ENCODE measurements at places on chromosomes 1 and 21.

DNA sequence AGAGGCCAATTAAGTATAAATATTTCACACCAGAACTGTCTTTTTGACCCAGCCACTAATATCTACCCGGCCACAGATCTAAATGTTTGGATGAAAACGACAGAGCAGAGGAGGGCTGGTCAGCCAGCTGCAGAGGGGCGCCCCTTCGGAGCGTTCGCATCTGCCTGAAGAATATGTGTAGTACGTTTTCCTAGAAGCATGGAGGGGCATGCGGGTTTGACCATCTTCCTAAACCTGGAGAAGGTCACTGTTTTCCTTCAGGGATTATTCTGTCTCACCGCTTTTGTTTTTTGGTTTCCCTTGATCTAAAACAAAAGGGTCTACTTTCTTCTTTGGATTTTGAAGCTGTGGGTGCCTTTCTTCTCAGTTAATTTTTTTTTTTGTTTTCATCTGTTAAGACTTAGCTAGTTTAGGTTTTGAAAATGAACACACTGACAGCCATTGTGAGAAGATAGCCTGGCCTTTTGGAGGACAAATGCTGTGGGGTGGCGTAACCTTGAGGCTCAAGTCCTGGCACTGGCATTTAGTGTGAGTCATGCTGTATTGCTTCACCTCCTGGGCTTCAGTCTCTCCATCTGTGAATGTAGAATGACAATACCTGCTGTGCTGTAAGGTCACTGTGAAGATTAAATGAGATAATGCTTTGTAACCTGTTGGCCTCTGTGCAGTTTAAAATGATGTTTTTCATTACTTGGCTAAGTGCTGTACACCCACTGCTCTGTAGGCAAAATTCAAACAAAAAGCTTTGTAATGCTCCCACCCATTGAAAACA is 74.1 kb upstream of the IRF2BP2 start:
- no peak for DNase-seq

- DNase-seq, result no peak
Observed at GRCh38 chr1:22075718-22076117, 23.2 kb downstream of the CDC42 start.

DNA sequence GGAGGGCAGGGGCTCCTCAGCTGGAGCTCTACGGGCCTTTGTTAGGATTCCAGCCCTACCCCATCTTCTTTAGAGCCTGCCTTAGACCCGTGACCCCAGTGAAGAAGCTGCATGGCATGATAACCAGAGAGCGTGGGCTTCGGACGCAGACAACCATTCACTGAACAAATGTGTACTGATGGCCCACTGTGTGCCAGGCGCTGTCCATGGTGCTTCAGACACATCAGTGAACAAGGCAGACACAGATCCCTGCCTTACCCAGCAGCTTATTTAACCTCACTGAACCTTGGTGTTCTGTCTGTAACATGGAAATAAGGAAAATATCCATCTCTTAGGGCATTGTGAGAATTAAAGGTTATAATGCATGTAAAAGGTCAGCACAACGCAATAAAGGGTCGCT is 9.5 kb downstream of the CHIT1 start:
- DNase-seq, result no peak

DNA sequence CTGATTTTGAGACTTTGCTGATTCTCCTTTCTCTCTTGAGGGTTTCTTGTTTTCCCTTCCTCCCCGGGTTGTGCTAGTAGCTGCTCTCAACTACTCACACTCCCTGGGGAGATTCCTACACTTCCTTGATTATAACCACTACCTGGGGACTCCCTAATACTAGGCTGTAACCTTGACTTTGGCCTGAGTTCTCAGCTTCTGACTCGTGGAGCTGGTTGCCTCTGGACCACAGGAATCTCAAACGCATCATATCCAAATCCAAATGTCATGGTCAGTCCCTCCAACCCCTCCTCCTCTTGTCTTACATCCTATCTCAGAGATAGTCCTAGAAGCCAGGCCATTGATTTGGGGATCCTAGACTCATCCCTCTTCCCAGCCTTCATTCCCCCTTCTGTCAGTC is 12.0 kb downstream of the MOV10 start:
- DNase-seq, result no peak

GRCh38 chr1:205452364-205452763 is 3.5 kb downstream of the BLACAT1 start:
- DNase-seq, result no peak

All from BE2C (cell line).